ENCODE measurements at places on chromosomes 12 and 14. TPM values are rescaled to one million over a fixed set of nuclear protein-coding genes. Genes with fewer than 3 reads are reported as not detected.

Gene TMEM179
- total RNA-seq = not detected

Gene CCDC196
- not detected for total RNA-seq

Gene LRTM2
- not detected for total RNA-seq

Gene PAX9
- not detected for total RNA-seq

Gene CLEC9A
- not detected for total RNA-seq

Gene CLEC4C
- not detected for total RNA-seq

Gene OR10AD1
- not detected for total RNA-seq

Gene INHBC
- total RNA-seq = not detected

Gene ADAM20
- total RNA-seq = 2.9 TPM

Gene PROX2
- 0.71 TPM for total RNA-seq

Gene CDCA4
- total RNA-seq = 49.2 TPM

Gene TEX22
- total RNA-seq = 0.95 TPM

All from activated T-helper 17 cell treated with anti-CD3 and anti-CD28 coated beads, Interleukin-2, amount 50 U/mL, for 72 hours (primary cell).